CD4-positive, alpha-beta T cell treated with Interferon alpha-2 for 1 hour (primary cell): ENCODE measurements at places on chromosomes 2 and 18.

DNA sequence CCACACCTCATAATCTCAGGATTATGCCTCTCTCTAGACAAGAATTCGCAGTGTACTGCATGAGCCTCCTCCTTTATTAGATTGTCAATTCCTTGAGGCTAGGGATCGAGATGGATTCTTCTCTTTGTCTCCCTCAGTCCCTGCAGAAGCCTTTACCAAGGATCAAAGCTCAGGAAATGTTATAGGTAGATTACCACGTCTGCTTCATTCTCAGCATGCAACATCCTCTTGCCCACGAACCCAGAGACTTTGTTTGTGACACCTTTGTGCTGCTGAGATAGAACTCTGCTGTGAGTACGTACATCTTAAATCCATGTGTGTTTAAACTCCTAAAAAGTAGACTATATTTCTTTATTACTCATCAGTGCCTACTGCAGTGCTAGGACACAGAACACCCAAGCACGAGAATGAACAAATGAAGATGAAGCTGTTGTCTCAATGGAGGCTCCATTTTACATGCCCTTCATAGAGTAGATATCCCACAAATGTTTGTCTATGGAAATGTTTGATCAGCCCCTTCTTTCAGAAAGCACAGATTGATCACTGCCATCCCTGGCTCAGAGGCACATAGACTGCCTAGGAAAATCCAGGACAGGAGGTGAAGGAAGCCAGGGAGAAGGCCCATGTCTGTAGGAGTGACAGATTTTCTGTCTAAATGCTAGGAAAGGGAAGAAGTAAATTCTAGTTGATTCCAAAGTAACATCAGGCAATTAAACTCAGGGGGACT, 98.8 kb upstream of the KLHL29 start:
- DNase-seq: no peak

DNA sequence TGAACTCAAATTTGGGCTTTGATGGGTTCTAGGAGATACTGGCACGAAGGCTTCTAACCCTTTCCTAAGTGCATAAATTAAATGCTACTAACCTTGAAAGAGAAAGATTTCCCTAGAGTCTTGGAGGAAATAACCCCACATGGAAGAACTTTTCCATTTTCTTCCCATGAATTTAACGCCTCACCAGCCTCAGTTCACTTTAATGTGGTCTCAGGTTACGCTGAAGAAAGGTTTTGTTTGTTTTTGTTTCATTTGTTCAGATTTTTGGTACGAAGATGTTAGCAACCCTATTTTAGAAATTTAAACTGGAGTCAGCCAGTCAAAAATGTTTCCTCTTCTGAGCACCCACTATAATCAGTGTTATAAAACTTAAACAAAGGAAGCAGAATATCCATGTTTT, 30.7 kb downstream of the METTL4 start:
- DNase-seq: no peak

- no peak for DNase-seq
Measured at GRCh38 chr2:101736861-101737291, 39.4 kb downstream of the MAP4K4 start.

DNA sequence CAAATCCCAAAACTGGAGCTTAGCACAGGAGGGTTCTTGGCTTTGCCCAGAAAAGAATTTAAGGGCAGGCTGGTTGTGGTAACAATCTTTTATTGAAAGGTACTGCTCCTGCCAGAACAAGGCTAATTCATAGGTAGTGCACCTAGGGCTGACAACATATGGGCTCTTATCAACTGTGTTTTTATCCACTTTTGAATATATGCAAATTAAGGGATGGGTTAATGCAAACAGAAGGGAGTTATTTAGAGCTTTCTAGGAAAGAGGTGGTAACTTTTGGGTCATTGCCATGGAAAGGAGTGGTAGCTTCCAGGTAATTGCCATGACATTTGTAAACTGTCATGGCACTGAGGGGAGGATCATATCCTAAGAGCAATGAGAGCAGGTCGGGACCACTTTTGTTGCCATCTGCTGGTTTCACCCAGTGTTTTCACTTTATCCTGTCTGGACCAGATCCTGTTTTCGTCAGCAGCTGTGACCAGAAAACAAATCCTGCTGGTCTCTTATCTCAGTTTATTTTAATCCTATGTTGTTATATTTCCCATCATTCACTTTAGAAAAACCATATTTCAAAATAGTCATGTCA, 981 bp downstream of the C2orf66 start:
- no peak for DNase-seq

DNA sequence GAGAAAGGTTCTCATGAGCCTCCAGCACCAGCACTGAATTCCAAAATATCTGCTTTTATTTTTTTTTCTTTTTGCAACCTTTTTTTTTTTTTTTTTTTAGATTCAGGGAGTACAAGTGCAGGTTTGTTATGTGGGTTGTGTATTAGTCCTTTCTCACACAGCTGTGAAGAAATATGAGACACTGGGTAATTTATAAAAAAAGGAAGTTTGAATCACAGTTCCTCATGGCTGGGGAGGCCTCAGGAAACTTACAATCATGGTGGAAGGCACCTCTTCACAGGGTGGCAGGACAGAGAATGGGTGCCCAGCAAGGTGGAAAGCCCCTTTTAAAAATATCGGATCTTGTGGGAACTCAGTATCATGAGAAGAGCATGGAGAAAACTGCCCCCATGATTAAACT, 7.9 kb upstream of the TMX3 start:
- DNase-seq: no peak

GRCh38 chr2:8607606-8608005, 74.2 kb upstream of the ID2 start:
- no peak for DNase-seq

DNA sequence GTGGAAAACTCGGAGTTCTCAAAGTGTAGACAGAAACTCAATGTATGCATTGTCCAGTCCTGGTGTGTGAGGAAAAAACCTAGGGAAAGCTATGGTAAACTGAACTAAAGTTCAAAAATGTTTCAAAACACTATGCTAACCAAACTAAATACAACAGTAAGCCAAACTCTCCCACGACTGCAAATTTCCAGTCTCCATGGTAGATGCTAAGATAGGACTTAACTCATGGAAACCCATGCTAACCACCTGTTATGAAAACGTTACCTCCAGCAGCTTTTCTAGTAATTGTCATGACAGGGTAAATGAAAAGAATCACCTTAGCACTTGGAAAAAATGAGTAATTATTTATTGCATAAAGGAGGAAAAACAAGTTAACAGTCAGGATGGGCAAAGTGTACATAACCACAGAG, 135.7 kb upstream of the EPC2 start:
- DNase-seq: no peak

DNA sequence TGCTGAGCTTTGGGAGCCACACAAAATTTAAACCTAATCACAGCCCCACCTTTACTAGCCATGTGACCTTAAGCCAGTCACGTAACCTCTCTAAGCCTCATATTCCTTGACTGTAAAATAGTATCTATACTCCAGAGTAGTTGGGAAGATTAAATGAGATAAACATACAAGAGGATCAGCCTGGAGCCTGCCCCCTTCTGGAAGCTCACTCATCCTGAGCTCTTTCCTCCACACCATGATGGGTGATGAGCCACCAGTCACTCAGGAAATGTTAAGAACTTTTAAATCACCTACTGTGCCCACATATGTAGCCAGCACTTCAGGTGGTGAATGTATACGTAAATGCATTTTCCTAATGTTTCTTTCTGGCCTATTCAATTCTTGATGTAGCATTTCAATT, 195.9 kb upstream of the DDX18 start:
- no peak for DNase-seq

DNA sequence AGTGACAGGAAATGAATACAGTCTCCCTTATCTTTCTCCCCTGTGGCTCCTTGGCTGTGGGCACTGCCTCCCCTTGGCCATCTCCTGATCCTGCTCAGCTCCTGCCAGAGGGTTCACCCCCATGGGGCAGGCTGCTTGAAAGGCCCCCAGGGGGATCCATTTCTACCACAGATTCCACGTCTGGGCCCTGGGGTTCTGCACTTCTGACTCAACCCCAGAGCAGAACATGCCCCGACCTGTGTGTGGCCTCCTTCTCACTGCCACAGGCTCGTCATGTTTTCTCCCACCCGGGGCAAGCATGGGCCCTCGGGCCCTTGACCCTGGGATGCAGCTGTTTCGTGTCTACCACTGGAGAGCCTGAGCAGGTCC, 122.2 kb downstream of the ACKR3 start:
- DNase-seq: no peak

GRCh38 chr2:157837851-157838441, 38.2 kb downstream of the ACVR1 start:
- DNase-seq: no peak

- no peak for DNase-seq
Measured at GRCh38 chr2:189221811-189222467, 42.4 kb upstream of the COL5A2 start.

GRCh38 chr2:156818944-156819343, 382.8 kb downstream of the GPD2 start:
- no peak for DNase-seq

DNA sequence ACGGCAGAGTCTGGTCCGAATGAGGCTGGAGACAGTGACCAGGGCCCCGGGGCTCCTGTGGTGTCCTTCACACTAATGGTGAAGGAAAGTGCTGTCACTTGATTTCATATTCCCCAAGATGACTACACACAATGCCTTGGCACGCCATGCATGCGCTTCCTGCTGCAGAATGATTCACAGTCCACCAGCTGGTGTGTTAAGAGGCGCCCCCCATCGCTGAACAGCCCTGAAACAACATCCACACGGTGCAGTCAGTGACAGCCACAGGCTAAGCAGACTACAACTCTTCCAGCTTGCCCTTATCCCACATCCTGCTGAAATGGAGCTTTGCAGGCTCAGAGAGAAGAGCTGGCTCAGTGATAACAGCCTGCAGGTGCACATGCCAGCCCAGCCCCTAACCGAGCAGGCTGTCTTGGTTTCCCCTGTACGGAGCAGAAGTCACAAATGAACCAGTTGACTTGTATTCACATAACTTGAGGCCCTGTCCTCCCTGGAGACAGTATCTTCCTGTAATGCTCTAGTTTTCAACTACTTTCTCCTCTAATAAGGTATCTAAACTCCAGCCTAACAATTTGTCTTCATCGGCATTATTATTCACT, 24.3 kb upstream of the CDH20 start:
- no peak for DNase-seq

DNA sequence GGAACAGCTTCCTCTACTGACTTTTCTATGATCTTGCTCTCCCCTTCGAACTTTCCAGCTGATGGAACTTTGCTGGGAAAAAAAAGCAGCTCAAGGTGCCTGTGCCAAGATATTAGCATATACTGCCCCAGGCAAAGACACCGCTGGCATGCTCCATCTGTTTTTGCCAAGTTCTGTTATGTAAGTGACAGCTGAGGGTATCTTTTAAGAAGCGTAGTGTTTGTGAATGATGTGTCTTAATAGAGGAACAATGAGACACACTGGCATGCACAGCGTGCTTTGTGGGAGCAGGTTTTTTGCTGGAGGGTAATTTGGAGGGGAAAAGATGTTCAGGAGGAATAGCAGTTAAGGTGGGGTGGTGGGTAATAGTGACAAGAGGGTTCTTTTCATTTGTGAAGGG, 47.8 kb downstream of the SLC4A3 start:
- DNase-seq: no peak

- no peak for DNase-seq
Measured at GRCh38 chr2:215338883-215339679, 27.2 kb downstream of the ATIC start.

GRCh38 chr18:23828426-23828825, 139.2 kb downstream of the LAMA3 start:
- DNase-seq: peak; percentile 73

DNA sequence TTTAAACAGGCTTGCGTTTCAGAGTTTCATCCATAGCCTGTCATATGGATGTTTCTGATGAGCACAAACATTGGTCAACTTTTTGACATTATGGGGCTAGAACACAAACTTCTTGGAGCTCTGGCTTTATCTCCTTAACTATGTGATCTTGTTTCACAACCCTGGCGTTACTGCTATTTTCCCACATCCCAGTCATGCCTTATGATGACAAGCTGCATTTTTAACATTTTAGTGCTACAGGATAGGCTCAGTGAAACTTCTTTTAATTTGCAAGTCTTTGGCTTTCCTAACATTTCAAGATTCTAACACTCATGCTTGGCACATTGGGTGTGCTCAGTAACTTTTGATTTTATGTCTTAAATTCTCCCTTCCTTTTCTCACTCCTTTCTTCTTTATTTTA, 21.0 kb upstream of the PDE1A start:
- DNase-seq: no peak

DNA sequence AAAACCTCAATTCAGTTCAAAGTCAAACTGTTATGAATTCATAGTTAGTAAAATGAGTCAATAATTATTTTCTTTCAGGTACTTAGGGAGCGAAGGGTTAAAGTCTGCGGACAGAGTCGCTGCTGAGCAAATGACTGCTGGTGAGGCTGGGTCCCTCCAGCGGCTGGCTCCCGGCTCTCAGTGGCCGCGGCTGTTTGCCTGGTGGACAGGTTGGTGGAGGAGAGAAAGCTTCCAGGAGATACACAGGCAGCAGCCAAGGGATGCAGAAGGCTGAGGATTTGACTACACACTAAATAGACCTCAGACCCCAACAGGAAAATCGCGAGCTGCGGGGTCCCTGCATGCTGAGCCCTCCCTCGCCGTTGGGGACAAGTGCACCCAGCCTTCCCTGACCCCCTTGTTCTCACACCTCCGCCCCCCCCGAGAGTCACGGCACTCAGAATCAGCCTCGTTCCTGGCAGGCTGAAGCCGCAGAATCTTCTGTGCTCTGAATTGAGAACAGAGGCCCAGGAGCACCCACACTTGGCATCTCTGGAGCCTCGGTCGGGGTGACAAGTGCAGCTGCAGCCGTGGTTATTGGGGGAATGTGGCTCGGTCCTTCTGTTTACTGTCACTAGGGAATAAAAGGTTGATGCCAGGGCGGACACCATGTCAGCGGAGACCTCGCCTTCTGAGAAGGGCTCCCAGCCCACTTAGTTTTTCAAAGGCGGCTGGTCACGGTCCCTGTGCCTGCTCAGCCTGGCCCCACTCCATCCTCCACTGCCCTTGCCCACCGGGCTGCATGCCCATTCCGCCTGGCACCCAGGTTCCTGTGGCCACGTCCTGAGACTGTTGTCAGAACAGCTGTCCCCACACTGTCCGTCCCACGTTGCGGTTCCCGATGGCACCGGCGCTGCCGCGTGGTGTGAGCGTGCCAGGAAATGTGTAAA, 74.0 kb downstream of the SLC66A2 start:
- DNase-seq: no peak

DNA sequence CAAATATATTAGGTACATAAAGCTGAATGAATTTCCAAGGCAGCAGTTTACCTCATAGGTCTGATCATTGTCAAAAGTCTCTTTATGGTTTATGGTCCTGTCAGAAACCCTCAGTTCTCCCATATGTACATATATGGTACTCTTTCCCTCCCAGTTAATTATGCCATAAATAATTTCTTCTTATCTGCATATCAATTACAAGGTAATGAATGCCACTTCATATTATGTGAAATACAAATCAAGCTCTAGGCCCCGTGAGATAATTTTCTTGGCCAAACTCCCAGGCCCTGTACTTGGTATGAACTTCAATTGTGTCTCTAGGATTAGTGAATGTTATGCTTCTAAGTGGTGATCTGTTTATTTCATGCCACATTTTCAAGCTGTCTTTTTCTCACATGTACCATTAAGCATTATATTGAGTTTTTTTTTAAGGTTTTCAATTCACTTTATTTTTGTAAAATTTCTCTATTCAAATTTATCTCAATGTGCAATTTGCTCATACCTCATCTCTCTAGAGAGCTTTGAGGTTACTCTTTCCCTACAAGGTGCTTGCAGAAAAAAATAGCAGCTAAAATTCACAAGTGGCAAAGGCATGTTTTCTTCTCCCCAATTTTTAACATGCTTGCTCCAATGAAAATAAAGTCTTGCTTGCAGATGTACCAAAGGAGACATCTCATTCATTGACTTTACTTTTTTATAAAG, 430.6 kb upstream of the VRK2 start:
- no peak for DNase-seq

GRCh38 chr2:165214093-165214492, 10.2 kb upstream of the SCN3A start:
- DNase-seq: no peak
